Stimulated activated CD4-positive, alpha-beta T cell treated with anti-CD3 and anti-CD28 coated beads, Interleukin-1b, Interleukin-23, amount 100 ng/mL, for 4 hours (primary cell): ENCODE measurements at places on chromosomes 4 and X.

DNA sequence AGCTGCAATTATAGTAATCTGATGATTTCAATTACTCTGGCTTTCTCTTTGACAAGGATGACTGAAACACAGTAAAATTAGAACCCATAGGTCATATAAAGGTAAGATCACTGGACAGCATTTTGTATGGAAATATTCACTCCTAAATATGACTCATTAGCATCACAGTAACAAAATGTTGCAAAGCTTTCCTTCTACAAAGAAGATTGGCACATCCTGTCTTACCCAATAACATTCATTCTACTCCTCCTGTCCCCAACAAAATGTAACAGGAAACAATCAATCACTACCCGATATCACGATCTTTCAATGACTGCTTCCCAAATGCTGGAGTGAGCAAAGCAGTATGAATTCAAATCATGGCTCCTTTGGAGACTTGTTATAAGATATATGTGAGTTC lies 95.3 kb downstream of the FANCB start:
- no peak for DNase-seq

DNA sequence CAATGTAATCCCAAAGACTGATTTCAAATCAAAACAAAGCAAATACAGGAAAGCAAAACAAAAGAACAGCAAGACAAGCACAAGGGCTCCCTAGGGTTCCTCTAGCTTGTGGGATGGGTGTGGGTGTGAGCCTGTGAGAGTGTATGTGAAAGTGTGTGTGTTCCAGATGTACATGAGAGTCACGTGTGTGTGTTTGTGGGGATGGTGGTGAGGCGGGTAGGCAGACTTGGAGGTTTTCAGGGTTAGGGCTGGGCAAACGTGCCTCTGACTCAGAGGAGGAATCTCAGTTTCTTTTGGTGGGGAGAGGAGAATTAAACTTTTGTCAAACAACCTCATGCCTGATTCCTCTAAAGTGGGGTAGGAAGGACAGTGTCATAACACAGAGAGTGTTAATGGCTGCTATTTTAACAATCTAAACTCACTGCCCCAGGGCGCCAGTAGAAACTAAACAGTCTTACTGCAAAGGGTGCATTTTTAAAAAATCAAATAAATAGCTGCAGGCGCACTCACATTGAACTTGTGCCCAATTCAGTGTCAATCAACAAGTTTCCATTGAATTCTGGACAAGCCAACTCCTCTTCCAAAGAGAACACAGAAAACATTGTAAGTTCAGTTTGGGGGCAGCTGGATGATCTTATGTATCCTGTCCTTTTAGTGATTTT lies 51.8 kb downstream of the CHRDL1 start:
- no peak for DNase-seq

GRCh38 chr4:23741681-23742191 lies 148.1 kb downstream of the PPARGC1A start:
- DNase-seq: no peak

- no peak for DNase-seq
These were observed 297.0 kb upstream of the KLF3 start for GRCh38 chr4:38366997-38367396.

DNA sequence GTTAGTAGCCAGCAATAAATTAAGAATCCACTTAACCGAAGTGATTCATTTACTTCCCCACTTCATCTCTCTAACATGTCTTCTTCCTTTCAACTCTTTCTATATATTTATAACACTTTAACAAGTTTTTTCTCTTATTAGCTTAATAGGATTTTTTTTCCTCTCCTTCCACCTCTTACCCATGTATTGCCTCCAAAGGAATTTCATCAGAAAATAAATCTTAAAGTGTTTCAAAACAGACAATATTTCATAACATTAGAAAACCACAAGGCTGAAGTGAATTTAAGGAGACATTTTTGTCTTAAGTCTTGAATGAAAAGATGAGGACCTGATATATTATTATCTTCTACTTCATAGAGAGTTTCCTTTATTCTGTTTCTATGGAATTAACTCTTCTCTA lies 101.5 kb downstream of the PDGFC start:
- DNase-seq: no peak

DNA sequence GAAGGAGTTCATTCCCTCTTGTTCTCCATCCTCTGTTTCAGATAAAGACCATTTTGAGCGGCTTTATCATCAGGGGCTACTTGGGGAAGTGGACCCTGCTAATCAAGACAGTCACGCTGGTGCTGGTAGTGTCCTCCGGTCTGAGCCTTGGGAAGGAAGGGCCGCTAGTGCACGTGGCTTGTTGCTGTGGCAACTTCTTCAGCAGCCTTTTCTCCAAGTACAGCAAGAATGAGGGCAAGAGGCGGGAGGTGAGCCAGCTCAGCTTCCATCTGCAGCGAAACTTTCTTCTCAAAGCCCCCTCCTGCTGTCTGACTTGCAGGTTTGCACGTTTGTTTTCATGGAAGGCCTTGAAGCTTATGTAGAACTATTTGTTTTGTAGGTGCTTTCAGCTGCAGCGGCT lies 49.5 kb downstream of the CLCN4 start:
- DNase-seq: no peak

GRCh38 chr4:137993232-137993631 lies 248.9 kb downstream of the SLC7A11 start:
- DNase-seq: no peak

GRCh38 chr4:163191999-163192398 lies 25.3 kb upstream of the NAF1 start:
- DNase-seq: no peak

GRCh38 chrX:9336456-9336855 lies 128.4 kb upstream of the TBL1X start:
- no peak for DNase-seq

DNA sequence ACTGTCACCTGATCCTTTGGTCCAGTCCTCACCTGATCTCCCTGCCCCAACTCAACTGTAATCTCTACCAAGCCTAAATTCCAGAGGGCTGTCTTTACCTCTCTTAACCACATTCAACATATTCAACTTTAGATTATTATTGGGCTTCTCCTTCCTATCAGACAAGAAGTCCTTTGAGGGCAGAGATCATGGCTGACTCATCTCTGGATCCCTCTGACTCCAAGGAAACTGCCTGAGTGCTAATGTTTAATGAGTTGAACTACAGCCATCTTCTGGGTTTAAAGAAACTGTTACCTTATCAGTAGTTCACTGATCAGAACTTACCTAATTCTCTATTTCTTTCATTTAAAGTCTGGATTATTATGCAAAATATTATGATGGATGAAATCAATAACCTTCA lies 135.7 kb downstream of the GPC3 start:
- no peak for DNase-seq

GRCh38 chrX:138664016-138664415 lies 47.5 kb downstream of the FGF13 start:
- no peak for DNase-seq

DNA sequence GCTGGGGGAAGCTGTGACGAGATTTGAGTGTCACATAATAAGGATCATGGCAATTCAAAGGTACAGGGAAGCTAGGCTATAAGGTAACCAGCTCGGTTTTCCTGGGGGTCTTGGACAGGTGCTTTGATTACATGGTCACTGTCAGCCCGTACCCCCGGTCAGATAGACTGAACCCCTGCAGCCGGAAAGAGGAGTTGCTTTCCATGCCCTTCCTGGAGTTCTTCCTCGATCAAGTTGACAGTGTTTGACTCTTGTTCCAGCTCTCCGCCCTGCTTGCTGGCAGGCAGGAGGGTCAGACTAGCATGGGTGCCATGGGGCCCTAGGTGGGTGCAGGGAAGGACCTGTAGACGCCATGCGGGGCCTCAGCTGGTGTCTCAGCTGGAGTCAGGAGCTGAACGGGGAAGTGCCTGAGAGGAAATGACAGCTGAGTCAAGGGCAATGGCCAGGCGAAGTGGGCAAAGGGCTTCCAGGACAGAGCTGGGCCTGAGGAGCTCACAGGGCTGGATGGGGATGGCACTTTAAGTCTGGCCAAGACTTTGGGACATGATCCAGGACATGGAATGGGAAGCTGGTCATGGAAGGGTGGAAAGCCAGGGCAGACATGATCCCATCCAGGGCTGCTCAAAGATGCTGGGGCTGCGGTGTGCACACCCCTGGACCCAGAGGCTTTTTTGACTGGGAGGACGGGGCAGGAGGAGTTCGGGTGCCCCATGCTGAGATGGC lies 1.6 kb downstream of the TMEM187 start:
- DNase-seq: no peak

GRCh38 chrX:22974616-22975015 lies 25.1 kb upstream of the DDX53 start:
- no peak for DNase-seq

DNA sequence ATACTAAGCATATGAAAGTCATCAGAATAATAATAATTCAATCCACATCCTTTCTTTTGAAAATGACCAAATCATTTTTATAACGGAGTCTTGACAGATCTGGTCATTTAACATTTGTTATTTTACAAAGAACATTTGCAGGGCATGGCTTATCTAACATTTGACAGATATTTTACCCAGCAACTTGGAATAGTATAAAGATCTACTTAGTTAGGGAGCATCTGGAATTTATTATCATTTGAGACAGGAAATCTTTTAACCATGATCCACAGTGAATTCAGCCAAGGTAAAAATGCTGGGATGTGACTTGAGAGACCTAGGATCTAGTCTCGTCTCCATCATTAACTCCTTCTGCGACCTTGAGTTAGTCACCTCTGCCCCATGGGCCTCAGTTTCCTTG lies 22.4 kb downstream of the STARD8 start:
- no peak for DNase-seq

GRCh38 chr4:4456351-4456750 lies 69.4 kb downstream of the NSG1 start:
- DNase-seq: no peak

DNA sequence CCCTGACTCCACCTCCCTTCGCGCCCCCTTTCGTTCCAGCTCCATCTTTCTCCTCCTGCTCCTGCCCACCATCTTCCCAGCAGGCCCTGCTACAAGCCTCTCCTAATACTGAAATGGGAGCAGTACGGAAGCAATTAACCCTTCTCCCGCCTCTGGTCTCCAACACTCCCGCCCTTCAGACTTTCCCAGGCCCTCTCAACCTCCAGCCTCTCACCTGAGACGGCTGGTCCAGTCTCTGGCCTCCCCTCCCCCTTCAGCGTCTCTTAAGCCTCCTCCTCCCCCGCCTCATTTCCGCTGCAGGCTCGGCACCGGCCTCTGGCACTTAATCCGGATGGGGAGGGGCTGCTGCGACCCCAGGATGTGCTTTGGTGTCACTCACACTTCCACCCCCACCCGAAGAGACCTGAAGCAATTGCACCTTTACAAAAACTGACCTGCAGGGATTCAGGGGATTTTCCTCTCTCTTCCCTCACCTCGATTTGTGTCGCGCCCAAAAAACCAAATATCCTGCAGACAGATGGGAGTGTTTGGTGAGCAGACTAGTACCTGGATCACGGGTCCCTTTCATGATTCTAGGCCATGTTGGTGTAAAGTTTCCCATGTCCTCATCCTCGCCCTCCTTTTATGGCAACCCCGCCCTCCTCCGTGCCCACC lies 657 bp downstream of the TCEAL8 start:
- no peak for DNase-seq

DNA sequence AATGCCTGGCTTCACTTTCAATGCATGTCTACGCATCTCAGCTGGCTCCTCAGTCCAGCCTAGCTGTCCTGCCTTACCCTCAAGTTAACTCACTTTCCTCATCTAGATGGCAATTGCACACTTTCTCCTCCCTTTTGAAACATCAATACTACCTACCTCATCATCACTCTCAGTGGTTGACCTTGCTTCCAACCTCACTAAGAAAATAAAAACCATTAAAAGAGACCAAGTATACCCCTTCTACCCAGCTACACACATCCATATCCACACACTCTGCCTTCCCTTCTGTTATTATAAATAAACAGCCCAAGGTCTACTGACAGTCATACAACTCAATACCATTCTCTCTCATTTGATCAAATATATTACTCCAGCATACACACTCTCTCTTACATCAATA lies 21.5 kb downstream of the SLC10A7 start:
- DNase-seq: no peak

DNA sequence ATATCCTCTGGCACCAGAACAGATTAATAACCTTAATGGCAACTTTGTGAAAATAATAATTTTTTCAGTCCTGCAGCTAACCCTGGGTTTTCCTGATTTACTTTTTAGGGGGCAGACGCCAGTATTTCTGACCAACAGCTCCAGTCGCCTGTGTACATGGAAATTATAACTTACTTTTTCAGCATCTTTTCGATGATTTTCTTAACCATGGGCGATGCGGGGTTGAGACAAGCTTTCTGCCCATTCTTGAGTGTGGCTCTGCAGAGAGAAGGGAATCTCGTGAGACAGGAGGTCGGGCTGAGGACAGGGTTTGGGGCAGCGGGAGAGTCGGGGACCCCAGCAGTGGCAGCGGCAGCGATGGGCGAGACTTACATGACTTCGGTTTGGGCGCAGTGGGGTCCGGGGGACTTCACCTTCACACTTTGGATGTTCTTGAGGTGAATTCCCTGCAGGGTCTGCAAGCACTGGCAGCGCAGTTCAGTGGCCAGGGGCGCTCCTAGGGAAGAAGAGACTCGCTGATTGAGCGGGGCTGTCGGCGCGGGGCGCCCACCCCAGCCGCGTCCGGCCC lies 484 bp downstream of the CXCL2 start:
- no peak for DNase-seq

- DNase-seq: no peak
These were observed 21.8 kb upstream of the P2RY10 start for GRCh38 chrX:78923198-78924015.

- no peak for DNase-seq
These were observed 658.7 kb upstream of the EPHA5 start for GRCh38 chr4:66328803-66329574.

DNA sequence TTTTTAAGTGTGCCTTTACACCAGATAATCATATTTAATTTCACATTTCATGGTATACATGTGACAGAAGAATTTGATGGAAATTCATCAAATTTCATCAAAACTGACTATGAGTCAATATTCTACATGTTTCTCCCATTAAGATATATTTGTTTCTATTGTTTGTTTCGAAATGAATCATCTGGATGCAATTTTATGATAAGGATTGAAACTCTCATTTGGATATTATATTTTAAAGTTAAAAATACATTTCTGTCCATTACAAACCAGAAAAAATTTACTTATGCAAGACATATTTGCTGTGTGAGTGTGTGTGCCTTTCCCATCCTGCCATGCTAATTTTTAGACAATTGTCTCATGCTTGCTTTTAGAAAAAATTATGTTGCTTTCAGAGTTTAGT lies 52.2 kb downstream of the SULT1B1 start:
- no peak for DNase-seq

GRCh38 chr4:183907871-183908683 lies 3.0 kb downstream of the STOX2 start:
- no peak for DNase-seq

GRCh38 chr4:152850377-152850776 lies 70.6 kb downstream of the ARFIP1 start:
- peak; percentile 17 for DNase-seq

DNA sequence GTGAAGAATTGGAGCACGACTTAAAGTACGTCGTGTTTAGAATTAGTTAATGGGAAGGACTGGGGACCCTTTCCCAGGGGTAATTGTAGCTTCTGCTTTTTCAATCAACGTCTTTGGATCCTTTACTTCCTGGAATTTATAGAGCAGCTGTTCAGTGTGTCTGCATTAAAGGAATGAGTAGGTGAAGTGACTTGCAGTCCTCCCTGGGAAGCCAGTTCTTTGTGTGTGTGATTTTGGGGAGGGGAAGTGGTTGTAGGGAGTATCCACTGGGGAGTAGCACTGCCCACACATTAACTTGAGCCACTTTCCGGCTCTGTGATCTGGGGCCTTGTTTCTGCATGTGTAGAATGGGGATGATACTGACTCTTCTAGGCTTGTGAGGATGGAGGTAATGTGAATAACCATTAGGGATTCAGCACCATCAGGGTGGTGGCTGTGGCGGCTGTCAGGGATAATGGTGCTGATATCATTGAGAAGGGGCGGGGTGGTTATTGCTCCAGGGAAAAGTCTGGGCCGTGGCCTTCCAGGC lies 54.7 kb downstream of the TMEM131L start:
- no peak for DNase-seq

GRCh38 chrX:15358533-15358932 lies 23.2 kb upstream of the PIGA start:
- DNase-seq: no peak
